ENCODE measurements at places on chromosomes 5 and 9.

DNA sequence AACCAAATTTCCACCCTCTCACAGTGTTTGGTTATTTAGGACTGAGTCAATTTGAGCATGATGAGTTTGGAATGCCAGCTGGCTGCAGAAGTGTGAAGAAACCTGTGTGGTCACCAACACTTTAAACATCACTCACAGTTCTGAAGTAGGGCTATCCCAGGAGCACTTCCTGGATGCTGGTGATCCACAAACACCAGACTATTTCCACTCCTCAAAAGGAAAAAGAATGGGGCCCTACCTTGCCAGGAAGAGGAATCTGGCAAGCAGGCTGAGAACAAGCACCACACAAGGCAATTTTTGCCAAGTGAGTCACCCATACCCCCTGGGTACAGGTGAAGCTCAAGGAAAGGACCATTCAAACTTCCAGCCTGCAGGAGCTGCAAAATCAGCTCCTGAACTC lies 294.2 kb upstream of the PTGER4 start:
- DNase-seq: peak; percentile 36

GRCh38 chr5:126450346-126450745 lies 27.1 kb downstream of the GRAMD2B start:
- DNase-seq: no peak

GRCh38 chr9:130667120-130667435 lies 2.7 kb downstream of the PRDM12 start:
- no peak for DNase-seq

DNA sequence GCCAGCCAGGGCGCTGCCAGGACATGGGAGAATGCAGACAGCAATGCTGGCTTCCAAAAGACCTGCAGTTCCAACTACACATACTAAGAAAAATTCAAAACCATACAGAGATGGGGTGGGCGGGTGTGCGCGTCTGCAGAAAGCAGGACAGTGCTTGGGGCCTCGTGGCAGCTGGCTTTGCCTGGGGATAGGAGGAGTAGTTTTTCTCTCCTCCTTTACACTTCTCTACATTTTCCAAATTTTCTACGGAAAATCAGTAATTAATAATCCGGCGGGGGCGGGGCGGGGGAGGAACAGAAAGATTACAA lies 43.6 kb upstream of the SARDH start:
- no peak for DNase-seq

DNA sequence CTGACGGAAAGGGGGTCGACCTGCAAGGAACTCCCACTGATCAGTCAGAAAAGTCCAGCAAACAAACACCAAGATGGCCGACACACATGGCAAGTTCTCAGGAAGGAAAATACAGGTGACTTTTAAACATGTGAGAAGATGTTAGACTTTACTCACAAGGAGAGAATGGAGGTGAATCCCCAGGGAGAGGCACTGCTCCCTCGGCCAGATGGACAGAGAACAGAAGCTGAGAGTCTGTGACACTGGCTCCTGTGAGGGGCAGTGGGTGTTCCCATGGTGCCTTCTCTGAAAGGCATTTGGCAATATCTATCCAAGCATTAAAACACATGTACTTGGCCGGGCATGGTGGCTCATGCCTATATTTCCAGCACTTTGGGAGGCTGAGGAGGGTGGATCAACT lies 22.8 kb downstream of the COL5A1 start:
- no peak for DNase-seq

- peak; percentile 14 for DNase-seq
Measured at GRCh38 chr9:99192786-99193465, 28.8 kb downstream of the ALG2 start.

- peak; percentile 81 for DNase-seq
Measured at GRCh38 chr9:110192531-110193261, 15.3 kb downstream of the C9orf152 start.

GRCh38 chr5:103174147-103174546 lies 54.0 kb downstream of the PPIP5K2 start:
- no peak for DNase-seq

GRCh38 chr9:70832492-70832891 lies 288.9 kb downstream of the TRPM3 start:
- DNase-seq: no peak

GRCh38 chr5:171428809-171429542 lies 9.5 kb downstream of the FGF18 start:
- DNase-seq: no peak

DNA sequence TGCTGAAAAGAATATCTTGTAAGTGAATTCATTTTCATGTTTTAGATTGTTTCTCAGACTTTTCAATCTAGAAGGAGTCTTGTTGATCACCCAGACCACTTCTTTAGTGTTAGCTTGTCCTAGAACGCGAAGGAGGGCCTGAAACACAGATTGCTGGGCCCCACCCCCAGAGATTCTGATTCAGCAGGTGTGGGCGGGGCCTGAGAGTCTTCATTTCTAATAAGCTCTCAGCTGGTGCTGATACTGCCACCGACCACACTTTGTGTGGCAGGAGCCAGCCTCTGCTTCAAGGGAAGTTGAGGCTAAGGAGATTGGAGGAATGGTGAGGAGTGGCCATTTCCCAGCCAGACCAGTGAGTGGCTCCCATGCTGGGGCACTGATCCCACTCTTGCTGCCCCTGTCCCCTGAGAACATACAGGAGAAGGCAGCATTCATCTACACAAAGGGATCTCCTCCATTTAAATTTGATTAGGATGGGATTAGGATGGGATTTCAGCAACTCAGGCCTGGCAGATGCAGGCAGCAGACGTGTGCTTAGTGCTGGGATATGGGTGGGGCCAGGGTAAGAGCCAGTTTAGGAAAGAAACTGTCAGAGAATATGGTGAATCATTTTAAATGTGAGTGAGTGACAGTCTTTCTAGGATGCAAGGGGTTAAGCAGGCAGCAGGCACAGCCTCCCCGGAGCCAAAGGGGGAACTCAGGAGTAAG lies 35.9 kb downstream of the ZNF618 start:
- no peak for DNase-seq

- DNase-seq: no peak
Measured at GRCh38 chr5:41815663-41816229, 54.5 kb downstream of the OXCT1 start.

GRCh38 chr5:170087168-170087817 lies 18.4 kb upstream of the FOXI1 start:
- DNase-seq: no peak

DNA sequence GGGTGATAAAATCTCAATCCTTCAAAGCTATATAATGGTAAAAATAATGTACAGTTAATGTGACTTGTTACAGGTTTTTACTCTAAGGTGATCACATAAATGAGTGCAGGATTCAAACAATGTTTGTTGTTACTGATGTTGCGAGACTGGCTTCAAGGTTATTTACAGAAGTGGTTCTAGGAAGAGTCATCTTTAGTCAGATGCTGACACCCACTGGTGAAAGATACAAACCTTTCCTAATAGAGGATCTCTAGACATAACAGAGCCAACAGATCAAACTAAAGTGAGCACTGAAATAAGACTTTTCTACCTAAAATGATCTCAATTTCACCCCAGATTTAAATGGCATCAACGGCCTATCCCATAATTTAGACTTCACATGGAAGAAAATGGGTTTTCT lies 20.2 kb downstream of the ARSB start:
- DNase-seq: peak; percentile 75

GRCh38 chr9:8558176-8558575 lies 758.6 kb upstream of the DMAC1 start:
- no peak for DNase-seq

GRCh38 chr5:58454025-58454424 lies 5.9 kb downstream of the PLK2 start:
- DNase-seq: no peak

DNA sequence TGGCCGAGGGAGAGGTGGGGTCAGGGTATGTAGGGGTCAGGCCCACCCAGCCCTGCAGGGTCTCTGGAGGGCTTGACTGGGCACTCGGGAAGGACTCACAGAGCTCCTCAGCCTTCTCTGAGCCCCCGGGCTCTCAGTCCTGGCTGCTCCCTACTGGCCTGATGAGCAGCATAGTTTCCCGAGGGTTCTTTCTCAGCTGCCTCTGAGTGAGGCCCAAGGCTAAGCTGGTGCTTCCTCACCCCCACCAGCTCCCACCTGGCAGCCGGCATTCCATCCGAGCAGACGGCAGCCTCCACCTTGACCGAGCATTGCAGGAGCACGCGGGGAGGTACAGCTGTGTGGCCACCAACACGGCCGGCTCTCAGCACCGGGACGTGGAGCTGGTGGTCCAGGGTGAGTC lies 56.0 kb downstream of the HMCN2 start:
- no peak for DNase-seq

GRCh38 chr9:136964171-136964689 lies 12.2 kb downstream of the LCN12 start:
- no peak for DNase-seq

GRCh38 chr9:89418474-89418845 lies 79.5 kb downstream of the SEMA4D start:
- no peak for DNase-seq

DNA sequence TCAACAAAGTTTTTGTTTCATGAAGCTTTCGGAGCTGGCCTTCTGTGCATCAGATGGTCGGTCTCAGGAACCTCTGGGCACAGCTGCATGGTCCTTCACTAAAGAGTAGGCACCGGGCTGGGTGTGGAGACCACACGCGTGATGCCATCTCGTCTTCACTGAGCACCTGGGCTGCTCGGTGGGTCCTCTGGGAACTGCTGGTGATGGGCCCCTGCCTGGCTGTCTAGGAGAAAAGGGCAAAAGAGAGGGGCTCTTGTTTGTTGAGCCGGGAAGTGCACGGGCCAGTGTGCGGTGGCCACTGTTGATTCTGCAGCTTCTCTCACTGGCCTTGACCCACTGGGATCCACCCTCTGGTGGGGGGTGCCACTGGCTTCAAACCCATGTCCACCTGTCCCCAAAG lies 46.0 kb downstream of the COL5A1 start:
- no peak for DNase-seq

- no peak for DNase-seq
Measured at GRCh38 chr9:24007185-24007584, 181.1 kb upstream of the ELAVL2 start.

DNA sequence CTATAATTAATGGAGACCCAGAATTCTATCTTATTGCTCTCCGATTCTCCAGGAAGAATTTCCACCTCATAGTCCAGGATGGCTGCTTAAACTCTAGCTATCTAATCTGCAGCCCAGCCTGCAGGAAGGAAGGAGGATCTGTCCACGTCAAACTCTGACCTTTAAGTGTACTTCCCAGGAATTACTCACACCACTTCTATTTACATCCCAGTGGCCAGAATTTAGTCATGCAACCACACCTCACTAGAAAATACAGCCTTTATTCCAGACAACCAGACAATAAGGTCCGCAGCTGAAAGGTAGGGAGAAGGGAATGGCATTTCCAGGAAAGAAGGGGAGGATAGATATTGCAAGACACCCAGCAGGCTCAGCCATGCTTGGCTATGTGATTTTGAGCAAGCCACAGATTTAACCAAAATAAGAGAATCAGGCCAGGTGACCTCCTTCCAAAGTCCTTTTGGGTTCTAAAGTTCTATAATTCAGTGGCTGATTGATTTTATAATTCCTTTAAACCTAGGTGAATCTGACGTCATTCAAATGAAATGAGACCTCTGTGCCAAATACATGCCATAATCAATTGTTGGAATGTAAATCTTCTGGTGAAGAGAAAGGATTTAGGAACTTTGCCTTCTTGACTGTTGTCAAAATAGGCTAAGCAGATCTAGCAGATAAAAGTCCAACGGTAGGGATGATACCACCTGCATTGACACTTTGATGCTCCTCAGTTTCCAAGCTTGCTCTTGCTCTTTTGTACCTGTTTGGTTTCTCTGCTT lies 3.7 kb upstream of the DENND1A start:
- DNase-seq: no peak

GRCh38 chr5:150065346-150065745 lies 21.0 kb downstream of the CSF1R start:
- peak; percentile 59 for DNase-seq

DNA sequence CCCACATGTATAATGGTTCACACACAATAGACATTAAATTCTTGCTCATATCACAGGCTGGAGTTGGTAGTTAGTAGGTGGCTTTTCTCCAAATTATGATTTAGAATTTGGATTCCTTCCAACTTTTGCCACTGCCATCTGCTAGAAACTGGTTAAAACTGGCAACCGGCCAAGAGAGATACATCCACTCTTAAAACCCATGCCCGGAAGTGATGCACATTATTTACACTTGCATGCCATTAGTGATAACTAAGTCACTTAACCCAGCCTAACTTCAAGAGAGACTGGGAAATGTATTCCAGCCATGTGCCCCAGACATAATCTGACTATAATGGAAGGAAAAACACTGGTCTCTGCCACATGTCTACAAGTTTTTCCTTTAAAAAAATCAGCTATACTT lies 395.7 kb upstream of the SEMA6A start:
- peak; percentile 19 for DNase-seq

DNA sequence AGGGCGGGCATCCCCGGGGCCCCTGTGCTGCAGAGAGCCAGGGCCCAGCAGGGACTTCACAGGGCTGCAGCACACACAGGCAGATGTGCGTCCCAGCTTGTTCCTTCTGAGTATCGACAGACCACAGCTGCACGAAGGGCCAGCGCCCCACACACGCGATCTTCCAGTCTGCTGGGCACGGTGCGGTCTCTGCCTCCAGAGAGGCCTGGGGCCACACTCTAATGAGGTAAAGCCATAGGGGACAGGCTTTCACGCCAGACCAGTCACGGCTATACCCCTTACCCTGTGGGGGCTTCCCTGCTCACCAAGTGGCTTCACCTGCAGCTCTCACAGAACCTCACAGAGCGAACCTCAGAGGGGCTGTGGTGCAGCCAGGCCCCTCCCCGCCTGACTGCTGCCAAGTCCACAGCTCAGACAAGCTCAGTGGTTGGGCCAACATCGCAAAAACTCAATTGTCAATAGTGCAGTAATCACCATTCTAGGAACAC lies 82.2 kb downstream of the SHB start:
- no peak for DNase-seq

- no peak for DNase-seq
Measured at GRCh38 chr5:172973931-172974330, 9.6 kb upstream of the ATP6V0E1 start.

DNA sequence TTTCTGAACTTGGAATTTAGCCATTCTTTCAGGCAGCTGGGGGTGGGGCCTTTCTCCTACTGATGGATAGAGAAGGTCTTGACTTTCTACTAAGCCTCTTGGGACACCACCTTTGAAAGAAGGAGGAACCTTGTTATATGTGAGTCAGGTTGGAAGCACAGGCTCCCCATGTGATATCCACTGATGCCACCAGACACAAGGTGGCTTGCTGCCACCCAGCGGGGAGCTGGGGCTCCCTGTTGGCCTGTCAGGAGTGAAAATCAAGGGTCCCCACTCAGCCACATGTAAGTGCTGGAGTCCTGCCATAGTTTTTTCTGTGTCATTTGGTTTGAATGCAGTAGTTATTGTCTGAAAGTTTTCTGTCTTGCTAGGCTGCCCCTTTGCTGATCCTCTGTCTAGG lies 252.4 kb upstream of the NFIL3 start:
- DNase-seq: no peak

- no peak for DNase-seq
Measured at GRCh38 chr5:83523929-83524328, 52.4 kb downstream of the VCAN start.

- peak; percentile 54 for DNase-seq
Measured at GRCh38 chr5:154220625-154221024, 30.1 kb downstream of the GALNT10 start.
